ENCODE measurements at places on chromosomes 11 and 22.

DNA sequence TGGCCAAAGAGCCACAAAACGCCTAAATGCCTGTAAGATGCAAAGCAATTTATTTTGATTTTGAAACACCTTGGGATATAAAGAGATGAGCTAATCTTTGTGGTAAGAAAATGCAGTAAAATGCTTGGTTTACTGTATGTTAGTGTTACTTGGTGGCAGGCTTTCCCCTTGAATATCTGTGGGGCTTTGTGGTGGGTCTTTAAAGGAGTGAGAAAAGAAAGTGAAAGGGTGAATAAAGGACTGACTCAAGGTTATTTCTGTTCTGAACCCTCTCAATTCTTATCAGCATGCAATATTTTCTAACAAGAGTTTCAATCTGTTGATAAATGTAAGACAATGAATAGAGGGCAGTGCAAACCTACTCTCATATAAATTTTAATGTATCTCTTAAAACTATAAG is 1555.9 kb upstream of the RAG2 start:
- DNase-seq: no peak

- DNase-seq: no peak
Measured at GRCh38 chr22:36423461-36424404, 36.0 kb upstream of the MYH9 start.

DNA sequence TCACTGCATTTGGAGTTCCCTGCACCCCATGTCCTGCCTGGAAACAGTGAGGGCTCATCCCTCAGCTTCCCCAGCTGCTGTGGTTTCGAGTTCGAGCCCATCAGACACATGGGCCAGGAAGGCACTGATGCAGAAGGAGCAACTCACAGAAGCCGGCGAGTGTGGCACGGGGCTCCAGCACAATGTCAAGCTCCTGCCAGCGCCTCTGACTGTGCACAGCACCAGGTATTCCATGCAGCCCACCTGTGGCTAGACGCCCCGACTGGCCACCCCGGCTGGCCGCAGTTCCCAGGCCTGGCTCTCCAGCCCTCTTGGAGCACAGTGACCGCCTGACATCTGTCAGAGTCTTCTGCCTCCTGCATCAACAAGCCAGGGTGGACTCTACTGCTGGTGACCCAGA is 419.4 kb downstream of the SHANK2 start:
- no peak for DNase-seq

GRCh38 chr11:43579171-43579918 is 101.2 kb upstream of the HSD17B12 start:
- DNase-seq: peak; percentile 63

- DNase-seq: no peak
Measured at GRCh38 chr11:105491394-105491793, 118.5 kb upstream of the GRIA4 start.

GRCh38 chr22:24510637-24511625 is 15.8 kb downstream of the UPB1 start:
- no peak for DNase-seq

DNA sequence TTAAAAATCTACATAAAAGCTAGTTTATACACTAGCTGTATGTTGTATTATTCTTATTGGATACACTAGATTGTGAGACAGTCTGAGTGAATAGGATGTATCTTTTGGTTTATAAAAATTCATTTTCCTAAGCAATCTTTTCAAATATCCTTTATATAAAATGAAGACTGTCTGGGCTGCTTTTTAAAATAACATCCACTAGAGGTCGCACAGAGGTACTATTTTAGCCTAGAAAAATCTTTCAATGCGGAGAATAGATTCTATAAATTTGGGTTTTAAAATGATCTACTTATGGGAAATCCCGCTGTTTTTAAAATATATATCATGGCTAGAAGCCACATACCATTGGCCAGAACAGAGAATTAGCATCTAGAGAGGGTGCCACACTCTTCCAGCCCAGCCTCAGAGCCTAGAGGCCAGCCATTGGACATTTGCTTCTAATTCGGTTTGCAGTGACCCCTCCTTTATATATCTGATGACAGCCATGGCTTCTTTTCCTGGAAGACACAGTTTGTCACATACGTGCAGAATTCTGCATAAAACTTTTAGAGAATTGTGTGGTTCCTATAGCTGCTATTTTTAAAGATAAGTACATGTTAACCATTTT is 7.3 kb downstream of the C11orf97 start:
- DNase-seq: peak; percentile 67

- DNase-seq: no peak
Measured at GRCh38 chr22:44030702-44031082, 6.6 kb downstream of the PARVB start.

DNA sequence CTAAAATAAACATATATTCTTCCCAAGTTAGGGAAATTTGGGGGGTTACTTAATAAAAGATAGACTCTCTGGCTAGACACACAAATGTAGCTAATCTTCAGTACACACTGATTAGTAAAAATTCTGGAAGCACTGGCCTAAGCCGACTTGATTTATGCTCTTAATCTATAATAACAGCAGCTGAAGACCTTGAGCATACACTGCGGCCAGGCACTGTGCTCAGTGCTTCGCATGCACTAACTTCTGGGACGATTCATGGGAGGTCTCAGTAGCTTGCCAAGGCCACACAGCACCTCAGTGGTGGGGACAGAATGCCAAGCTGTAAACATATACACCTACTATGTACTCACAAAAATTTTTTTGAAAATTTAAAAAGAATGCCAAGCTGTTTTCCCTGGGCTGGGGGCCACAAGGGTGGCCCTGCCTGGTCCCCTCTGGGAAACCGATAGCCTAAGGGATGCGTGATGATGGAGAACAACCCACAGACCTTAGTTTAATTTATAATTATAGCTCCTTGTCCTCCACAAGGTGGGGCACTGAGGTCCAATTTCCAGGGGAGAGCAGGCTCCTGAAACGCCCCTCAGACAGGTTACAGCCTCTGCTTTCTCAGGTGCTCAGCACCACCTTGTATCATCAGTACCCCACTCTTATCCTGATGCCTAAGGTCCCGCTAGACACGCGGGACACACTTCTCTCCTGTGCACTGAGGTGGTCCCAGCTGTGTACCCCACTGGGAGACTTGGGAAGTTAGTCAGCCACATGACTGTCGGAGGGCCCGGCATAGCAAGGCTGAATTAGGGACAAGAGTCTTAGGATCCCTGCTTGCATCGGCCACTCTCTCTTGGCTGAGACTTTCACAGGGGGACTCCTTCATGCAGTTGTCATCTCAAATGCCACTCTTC is 20.1 kb downstream of the SERPIND1 start:
- DNase-seq: no peak

- no peak for DNase-seq
Measured at GRCh38 chr11:35855671-35856070, 88.2 kb upstream of the LDLRAD3 start.

DNA sequence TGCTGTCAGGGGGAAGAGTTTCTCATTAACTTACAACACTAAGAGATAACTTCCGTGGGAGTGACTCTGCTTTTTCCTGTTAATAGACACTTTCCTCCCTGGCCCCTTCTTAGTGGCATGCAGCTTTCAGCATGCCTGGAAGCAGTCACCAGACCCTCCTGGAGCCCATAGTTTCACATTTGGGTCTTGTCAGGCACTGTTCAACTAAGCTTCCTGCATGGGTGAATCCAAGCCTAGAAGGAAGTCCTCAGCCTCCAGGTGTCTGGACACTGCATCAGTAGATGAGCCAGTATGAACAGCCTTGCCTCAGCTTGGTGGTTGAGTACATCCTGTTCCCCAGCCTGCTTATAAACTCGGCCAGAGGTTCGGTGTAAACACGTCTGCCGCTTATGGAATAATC is 68.1 kb downstream of the PPP6R3 start:
- peak; percentile 73 for DNase-seq

- no peak for DNase-seq
Measured at GRCh38 chr22:16608931-16609330, 16.3 kb upstream of the CCT8L2 start.

DNA sequence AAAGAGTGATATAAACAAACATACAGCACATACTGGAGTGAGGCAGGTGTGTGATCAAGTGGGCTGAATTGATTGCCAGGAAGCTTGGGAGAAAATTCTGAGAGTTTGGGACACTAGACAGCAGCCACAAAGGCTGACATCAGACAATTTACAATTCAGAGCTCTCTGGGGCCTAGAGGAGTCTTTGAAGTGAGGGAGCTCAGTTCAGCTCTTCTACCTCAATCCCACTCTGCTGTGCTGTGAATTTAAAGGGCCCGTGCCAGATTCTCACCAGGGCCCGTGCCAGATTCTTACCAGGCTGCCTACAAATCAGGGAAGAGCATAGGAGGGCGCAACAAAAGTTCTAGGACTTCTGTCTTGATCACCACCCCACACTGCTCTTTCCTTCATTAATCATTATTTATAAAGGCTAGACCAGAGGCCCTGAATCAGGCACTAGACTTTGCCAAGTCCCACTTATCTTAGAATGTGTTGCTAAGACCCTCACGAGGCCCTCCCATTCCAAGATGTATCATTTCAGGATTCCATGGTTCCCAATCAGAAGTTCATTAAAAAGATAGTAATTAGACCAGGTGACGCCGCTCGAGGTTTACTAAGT is 112.4 kb downstream of the KIRREL3 start:
- DNase-seq: no peak

DNA sequence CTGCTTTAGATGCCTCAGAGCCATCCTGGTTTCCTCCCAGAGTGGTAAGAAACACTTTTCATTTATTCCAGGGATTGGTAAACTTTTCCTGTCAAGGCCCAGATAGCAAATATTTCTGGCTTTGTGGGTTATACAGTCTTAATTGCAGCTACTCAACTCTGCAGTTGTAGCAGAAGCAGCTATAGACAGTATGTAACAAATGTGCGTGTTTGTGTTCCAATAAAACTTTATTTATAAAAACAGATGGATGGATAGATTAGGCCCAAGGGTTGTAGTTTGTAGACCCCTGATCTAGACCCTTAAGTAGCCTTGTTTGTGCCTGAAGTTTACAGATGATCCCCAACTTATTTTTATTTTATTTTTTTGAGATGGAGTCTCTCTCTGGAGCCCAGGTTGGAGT is 17.9 kb downstream of the NNMT start:
- no peak for DNase-seq

GRCh38 chr22:46563381-46564083 is 26.1 kb upstream of the CELSR1 start:
- DNase-seq: peak; percentile 94

DNA sequence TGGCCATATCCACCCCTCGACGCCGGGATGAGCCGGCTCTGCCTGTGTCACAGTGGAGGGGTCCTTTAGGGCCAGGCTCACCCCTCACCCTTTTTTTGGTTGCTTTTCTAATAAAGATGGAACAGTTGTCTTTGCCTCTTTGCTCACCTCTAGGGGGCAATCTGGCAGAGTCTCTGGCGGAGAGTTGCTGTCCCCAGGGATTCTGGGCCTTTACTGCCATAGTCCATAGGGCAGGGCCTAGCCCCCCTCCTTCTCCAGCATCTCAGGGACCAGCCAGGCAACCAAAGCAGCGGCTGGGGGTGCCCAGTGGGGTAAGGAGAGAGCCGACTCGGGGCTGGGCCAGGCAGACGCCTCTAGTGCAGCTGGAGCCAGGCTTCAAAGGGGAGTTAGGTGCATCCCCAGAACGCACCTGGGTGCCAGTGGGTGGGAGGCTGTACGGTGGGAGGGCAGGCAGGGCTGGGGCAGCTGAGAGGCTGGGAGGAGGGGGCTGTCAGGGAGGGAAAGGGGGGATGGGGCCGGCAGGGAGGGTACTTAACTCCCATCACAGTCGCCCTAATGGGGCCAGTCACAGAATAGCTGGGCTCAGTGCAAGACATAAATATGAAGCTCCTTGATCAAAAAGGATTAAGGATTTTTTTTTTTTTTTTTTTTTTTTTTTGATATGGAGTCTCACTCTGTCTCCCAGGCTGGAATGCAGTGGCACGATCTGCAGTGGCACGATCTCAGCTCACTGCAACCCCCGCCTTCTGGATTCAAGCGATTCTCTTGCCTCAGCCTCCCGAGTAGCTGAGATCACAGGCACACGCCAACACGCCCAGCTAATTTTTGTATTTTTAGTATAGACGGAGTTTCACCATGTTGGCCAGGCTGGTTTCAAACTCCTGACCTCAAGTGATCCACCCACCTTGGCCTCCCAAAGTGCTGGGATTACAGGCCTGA is 2.5 kb upstream of the SUSD2 start:
- no peak for DNase-seq

- DNase-seq: no peak
Measured at GRCh38 chr11:94806014-94806413, 37.9 kb downstream of the AMOTL1 start.

DNA sequence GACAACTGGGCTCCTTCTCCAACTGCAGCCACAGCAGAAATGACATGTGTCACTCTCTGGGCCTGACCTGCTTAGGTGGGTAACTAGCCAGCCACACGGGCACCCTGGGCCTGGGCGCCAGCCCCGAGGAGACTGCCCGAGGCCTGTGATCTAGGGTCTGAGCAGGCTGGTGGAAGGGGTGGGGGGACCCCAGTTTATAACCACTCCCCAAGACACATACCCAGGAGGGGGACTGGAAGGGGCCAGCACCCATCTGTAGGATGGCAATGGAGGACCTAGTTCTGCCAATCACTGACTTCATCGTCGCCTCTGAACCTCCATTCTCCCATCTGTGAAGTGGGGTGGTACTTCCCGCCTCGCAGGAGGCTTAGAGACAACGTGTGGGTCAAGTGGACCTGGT is 16.1 kb downstream of the CD5 start:
- no peak for DNase-seq

- DNase-seq: no peak
Measured at GRCh38 chr11:8025123-8025522, 38.0 kb downstream of the EIF3F start.

DNA sequence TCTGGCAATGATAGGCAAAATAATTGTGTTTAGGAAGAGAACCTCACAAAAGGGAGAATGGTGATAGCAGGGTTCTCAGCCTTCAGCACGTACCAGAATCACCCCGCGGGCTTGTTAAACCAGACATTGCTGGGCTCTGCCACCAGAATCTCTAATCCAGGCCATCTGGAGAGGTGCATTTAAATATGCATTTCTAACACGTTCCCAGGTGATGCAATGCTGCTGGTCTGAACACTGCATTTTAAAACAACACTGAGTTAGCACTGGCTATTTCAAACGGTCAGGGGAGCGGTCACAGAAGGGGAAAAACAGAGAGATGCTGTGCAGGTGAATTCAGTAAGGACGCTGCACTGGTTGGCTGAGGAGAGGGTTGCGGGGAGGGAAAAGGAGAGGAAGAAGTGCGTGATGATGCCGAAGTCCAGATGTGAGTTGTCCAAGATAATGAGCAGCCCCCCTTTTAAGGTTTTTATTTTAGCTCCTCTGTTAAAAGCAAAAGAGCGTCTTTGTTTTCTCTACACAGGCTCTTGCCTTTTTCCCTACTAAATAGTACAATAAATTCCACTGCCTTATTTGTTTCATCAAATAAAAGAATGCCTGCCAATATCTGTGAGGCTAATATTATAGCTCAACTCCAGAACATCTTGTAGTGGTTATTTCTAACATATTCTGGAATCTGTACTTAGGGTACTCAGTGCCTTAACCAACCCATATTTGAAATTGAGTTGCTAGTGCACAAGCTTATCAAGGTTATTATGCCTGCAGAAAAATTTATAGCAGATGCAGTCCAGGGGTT is 109.6 kb upstream of the POU2AF2 start:
- peak; percentile 13 for DNase-seq

GRCh38 chr11:76443268-76443980 is 1.4 kb upstream of the EMSY start:
- no peak for DNase-seq

- DNase-seq: no peak
Measured at GRCh38 chr11:85231588-85231987, 395.6 kb downstream of the DLG2 start.
